Fibroblast of skin of abdomen (primary cell): ENCODE measurements at places on chromosomes 13 and 19.
A peak's percentile ranks its signal among the peaks of the same experiment; 100 is the strongest.

- DNase-seq: no peak
Observed at GRCh38 chr13:45195421-45195820, 5.4 kb downstream of the KCTD4 start.

DNA sequence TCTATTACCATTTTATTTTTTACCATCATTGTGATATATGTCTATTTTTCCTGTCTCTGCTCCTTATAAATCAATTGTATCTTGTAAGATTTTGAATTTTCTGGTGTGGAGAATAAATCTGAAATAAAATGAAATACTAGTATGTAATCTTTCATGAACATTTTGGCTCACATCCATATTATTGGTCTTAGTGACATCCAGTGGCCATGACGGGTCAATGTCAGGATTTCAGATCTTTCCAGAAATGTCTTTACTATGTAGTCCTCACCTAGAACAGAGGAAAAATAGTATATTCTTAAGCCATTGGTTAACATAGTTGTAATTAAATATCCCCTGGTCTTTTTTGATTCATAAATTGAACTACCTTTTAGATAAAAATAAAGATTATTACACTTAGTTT, 109.8 kb upstream of the GPC6 start:
- DNase-seq: no peak

DNA sequence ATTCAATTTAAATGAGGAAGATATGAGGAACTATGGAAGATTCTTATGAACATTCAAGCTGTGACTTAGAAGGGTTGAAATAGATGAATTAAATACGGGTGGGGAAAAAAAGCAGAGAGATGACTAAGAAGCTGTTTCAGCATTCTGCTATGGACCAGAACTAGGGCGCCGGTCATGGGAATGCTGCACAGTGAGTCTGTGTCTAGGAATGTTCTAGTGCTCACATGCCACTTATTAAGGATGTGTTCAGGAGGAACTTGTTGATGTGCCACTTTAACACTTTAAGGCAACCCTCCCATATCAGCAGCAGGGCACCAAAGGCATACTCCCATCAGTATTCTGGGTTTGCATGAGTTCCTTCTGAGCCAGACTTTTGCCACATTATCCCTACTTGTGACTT, 152.1 kb downstream of the POSTN start:
- peak; percentile 97 for DNase-seq

- DNase-seq: no peak
Observed at GRCh38 chr13:20024702-20025101, 66.2 kb downstream of the ZMYM2 start.

DNA sequence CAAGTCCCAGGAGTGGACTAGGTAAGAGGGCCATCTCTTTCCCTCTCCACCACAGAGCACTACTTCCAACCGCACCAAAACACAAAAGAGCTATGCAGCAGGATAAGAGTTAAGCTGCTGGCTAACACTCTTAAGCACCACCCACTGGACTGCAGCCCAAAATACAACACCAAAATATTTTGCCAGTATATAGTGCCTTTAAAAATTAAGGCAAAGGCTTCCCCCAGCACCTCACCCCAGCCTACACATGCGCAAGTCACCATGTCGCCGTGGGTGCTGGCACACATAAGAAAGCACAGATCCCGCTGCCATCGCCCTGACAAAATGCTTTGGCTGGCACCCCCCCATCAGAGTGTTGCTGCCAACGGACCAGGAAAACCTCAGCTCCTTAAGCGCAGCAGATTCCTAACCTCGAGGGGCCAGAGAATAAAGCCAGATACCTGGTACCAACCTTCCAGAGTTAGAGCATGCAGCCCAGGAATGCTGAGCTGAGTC, 608.3 kb downstream of the PCDH17 start:
- no peak for DNase-seq

- DNase-seq: no peak
Observed at GRCh38 chr13:99064624-99065234, 86.9 kb upstream of the DOCK9 start.
